Activated CD4-positive, alpha-beta T cell treated with anti-CD3 and anti-CD28 coated beads for 24 hours (primary cell): ENCODE measurements at places on chromosomes 11 and 22.

GRCh38 chr11:31875866-31876560 lies 64.9 kb upstream of the PAX6 start:
- no peak for DNase-seq

- no peak for DNase-seq
These were observed 71.6 kb downstream of the EXT2 start for GRCh38 chr11:44167046-44167445.

- DNase-seq, result no peak
These were observed 13.0 kb downstream of the ELFN2 start for GRCh38 chr22:37414288-37414687.

- no peak for DNase-seq
These were observed 92.9 kb downstream of the DYNC2H1 start for GRCh38 chr11:103202048-103202651.
